ENCODE measurements at places on chromosomes 7 and 10.

DNA sequence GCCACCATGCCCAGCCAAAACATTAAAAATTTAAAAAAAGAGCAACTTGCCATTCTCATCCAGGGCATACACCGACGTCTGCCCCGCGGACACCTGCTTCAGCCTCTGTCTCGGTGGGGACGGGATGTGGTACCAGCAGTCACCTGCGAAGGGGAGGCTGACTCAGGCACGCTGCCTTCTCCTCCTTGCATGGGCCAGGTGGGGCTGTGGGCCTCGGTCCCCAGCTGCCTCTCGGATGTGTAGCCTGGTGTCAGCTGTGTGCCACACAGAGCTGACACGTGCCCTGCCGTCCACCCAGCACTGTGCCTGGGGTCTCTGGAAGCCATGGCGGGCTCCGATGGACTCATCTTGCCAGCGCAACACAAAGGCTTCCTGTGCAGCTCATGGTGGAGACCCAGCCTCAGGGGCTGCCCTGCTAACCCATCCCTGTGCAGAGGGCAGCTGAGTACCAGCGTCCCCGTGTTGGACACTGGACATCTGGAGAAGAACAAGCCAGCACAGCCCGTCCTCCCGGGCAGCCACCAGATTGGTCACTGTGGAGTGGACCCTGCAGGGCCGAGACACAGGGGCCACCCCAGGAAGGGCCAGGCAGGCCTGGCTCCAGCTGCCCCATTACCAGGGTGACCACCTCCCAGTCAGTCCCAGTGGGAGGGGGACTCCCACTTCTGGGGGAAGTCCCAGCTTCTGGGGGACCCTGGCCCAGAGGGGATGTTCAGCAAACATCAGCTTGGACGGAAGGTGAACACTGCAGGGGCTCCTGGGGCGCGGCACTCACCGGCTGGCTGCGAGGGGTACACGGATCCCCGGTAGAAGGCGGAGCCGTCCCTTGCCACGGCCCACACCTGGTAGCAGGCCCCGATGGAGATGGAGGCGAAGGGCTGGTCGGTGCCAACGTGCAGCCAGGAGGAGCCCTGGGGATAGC, 10.6 kb downstream of the BHLHA15 start:
- DNase-seq, result no peak

- peak; percentile 73 for DNase-seq
Observed at GRCh38 chr7:66356277-66356721, 151.2 kb downstream of the TPST1 start.

DNA sequence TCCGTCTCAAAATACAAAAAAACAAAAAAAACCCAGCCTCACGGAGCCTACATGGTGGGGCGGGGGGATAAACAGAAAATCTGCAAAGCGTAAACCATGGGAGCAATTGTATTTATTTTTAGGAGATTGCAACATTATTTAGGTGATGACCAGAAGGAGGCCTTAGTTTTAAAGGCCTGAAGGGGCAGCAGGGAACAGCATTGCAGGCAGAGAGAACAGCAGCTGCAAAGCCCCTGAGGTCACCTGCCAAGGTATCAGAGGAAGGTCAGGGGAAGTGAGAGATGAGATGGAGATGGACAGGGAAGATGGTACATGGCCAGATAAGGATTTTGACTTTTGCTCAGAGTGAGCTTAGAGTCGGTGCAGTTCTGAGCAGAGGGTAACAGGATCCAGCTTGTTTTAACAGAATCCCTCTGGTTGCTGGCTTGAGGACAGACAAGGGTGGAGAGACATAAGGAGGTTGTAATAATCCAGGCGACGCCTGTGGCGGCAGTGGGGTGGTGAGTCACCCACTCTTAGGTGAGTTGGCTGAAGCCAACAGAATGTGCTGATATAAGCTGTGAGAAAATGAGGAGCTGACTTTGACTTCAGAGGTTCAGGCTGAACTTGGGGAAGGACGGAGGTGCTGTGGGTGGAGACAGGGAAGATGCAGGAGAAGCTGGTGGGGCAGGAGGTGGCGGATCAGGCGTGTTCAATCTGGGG, 82.3 kb upstream of the GTF2I start:
- peak; percentile 63 for DNase-seq

- no peak for DNase-seq
Observed at GRCh38 chr7:64685091-64685490, 19.2 kb downstream of the ZNF107 start.

GRCh38 chr10:13816195-13816925, 229.6 kb downstream of the PRPF18 start:
- DNase-seq, result no peak

DNA sequence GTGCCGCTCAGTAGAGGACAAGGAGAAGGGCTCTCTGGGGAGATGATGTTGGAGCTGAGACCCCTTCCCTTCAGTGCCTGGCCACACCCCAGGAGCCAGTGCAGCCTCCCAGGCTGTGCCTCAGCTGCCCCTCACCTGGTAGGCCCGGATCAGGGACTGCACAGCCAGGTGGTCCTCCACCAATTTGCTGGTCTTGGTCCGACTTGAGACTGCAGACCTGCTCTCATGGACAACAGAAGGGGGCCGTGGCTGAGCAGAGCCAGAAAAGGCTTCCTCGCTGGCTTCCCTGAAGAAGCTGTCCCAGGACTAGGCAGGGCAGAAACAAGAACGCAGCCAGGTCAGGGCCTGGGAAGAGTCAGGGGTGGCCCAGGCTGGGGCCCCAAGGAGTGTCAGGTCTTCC, 5.5 kb downstream of the OGDHL start:
- DNase-seq, result no peak
